HS-27A (cell line): ENCODE measurements at places on chromosomes 4 and X.

DNA sequence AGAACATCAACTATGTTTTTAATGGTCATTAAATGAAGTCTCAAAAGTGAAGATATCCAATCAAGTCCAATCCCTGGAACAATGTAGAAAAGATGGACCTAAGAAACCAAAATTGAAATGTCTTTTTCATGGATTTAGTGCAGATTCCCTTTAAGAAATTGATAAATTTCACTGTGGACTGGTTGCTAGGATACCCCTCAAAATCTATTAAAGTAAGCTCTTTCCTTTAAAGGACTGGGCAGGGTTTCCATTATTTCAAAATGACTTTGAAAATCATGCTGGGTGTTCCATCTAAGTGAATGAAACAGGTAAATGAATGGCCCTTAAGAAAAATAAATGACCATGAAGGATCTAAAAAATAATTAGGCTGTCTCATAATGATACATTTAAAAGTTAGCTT lies 28.6 kb downstream of the PLRG1 start:
- DNase-seq = no peak

DNA sequence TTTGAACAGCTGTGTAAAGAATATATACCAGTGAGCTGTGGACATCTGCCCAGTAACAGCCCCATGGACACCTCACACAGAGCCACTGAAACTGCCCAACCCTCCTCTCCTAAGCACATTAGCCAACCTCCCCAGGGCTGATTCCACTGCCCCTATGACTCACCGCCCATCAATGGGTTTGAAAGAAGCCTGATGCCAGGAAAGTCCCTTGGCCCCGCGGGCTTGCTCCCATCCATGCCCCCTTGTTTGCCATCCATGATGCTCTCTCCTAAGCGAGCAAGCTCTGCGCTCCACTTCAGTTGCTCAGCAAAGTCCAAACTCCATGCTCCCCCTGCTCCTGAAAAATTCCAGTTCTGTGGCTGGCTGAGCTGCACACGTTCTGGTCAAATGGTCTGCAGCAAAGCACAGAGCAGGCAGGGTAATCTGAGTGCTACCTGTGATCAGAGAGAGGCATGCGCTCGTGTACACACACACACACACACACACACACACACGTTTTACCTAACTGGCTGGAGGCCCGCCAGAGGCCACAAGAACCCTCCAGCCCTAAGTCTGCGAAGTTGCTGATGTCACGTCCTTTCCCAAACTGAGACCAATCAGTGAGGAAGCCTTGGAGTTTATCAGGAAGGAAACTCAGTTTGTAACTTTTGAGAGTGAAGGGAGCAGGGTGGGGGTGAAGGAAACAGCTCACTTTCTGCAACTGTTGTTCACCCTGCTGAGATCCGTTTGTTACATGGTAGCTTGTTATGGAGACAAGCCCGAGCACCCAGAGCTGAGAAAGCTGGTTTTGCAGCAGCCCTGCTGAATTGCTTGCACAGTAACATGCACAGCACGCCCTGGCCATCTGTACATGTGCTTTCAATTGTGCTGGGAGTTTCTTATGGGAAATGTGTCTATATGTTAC lies at the start of gene ASB9:
ASB9 (minus strand) TSS at position 466 of the 904 bp plus-strand sequence; CDS start at position 257, 209 bp downstream.
- no peak for DNase-seq

DNA sequence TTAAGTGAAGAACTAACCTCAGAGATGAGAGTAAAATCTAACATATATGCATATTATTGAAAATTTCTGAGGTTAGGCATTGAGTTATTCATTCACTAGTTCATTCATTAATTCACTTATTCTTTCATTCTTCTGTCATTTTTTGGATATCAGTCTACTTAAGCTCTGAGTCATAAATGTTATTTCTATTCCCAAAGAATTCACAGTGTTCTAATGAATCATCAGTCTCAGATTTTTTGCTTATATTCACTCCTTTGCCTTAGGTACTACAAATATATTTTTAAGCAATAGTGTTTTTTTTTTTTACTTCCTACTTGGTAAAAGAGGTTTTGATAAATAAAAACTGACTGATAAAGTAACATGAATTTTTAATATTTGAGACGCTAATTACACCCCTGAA lies 95.2 kb upstream of the DKK2 start:
- DNase-seq = no peak

DNA sequence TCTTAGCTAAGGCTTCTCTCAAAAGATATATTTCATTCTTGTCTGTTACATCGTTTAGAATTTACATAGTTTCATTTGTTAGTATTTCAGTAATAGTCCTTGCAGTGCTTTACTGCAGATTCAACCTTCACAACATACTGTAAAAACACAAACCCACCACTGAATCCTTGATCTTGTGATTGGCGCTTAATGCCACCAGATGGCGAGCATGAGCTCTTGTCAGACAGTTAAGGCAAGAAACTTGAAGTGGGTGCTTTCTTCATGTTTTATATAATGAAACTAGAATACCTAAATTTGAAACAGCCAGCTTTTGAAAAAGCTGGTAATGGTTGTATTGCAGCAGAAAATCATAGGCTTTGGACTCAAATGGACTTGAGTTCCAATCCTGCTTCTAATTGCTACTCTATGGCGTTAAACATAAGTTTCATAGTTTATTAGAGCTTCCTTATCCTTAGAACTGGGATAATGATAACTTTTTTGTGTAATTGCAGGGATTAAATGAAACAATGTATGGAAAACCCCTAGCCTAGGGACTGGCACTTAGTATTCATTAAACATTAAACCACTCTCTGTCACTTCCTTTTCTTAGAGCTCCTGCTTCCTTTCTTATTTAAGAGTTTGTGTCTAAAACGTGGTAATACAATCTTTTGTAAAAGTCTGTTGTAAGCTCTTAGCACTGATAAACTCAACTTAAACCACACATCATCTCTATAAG lies 95.1 kb downstream of the USP9X start:
- DNase-seq = no peak

DNA sequence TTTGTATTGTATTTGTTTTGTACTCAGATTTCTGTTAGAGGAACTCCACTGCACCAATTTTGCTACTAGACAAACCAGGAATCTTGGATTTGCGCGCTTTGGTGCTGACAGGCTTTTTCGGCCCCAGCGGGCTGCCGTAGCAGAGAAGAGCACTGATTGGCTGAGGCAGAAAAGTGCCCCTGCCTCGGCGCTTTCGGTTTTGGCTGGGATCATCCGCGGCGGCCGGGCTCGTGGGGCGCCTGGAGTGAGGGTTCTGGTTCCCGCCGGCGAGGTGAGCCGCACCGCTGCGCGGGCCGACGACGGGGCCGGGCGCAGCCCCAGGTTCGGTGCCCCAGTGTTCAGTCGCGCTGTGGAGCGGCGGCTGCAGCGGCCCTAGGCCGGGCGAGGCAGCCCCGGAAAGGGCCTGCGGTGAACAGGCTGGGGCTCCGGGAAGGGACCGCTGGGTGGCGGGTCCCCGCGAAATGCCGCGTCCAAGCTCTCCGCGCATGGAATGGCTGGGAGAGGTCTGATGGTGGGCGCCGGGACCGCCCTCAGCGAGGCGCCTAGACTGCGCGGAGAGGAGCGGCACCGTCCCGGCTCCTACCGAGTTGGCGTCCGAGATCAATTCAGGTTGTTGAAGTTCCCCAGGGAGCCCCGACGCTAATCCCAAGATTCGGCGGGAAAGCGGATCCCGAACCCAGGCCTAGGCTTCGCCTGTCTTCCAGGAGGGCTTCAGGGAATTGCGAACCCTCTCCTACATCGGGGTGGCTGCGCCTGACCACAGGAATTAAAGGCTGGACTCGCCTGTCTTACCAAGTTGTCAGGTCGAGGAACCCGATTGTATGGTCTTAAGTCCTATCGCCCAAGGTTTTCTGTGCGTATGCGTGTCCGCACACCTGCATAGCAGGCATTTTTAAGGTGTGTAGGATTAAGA lies at the start of gene LSM6:
LSM6 (plus strand) TSS at position 178 of the 913 bp plus-strand sequence. CDS start 7,204 bp downstream, outside the sequence.
- peak; percentile 64 for DNase-seq

DNA sequence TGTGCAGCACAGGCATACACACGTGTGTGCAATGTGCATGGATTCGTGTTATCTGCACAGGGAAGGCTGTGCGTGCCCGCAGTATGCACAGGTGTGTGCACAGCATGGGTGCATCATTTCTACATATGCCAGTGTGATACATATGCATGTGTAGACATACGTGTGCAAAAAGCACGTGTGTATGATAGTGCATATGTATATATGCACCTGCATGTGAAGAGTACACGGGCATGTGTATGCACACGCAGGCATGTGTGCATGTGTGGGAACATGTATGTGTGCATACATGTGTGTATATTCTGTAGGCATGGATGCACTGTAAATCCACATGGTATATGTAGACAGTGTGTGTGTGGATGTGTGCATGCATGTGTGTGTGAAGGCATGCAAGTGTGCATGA lies 3.9 kb upstream of the ADRA2C start:
- DNase-seq = no peak

DNA sequence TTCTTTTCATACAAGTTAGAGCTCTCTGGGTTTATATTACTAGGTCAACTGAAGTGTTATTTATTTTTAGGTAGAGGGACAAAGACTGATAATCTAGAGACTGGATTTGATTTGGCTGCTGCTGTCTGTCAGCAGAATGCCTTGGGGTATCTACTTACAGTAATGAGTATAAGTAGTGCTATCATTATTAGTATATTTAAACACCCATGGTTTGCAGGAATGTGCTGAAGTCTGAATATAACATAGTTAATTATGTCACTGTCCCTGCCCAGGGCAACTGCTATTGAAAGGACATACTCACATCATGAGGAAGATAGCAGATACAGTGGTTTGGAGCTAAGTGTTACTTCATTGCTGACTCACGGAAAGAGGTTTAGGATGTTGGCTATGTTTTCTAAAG lies 76.2 kb downstream of the PRRG1 start:
- DNase-seq = no peak

GRCh38 chr4:89039730-89040338 lies 17.2 kb downstream of the FAM13A start:
- DNase-seq = no peak

DNA sequence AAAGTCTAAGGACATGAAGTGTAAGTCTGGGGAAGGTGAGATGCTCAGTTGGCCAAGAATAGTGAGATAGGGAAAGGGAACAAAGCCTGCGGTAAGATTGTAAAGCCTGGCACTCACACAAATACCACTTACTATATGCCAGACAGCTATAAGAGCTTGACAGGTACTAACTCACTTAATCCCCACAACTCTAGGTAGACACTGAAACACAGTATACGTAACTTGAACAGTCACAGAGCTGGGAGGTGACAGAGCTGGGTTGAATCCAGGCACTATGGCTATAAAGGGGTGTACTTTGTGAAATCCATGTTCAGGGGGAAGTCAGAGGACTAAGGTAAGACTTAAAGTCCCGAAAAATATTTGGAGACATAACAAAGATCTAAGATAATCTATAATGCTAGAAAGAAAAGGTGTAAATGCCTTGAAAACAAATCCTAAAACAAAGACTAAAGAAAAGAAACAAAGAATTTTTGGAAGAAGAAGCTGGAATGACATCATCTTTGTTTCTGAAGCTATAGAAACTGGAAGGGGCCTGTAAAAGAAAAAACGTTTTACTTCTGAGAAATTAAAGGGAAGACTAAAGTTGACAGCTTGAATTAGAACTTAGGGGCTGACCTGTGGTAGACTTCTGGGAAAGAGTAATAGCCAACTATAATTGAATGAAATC lies 172.5 kb downstream of the PPP3CA start:
- no peak for DNase-seq

DNA sequence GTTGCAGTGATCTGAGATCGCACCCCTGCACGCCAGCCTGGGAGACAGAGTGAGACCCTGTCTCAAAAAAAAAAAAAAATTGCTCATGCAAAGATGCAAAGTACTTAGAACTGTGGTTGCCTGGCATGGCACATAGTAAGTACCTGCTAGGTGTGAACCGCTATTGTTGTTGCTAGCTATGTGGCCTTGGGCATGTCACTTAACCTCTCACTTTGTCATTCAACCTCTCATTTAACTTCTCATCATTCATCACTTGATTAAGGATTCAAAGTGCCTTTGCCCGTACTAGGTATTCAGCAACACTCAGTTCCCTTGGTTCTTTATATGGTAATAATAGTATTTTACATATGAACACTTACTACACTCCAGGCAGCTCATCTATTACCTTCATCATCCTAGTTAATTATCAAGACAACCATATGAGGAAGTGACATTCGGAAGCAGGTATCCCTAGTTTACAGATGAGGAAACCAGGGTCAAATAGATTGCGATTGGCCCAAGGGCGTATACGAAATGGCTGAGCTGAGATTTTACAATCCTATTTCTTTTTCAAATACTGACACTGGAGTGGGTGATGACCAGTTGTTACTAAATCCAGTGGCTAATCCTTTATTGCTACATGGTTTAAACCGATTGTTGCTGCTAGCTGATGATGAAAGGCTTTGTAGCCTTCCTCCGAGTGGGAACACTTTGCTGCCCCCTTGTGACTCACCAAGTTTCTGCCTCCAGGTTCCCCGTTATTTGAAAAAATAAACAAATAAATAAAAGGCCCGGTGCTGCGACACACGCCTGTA lies 28.8 kb upstream of the SOWAHD start:
- DNase-seq = no peak

- no peak for DNase-seq
These were observed 169.9 kb downstream of the DCK start for GRCh38 chr4:71163317-71163716.

- DNase-seq = no peak
These were observed 11.4 kb downstream of the NR3C2 start for GRCh38 chr4:148430854-148431253.

DNA sequence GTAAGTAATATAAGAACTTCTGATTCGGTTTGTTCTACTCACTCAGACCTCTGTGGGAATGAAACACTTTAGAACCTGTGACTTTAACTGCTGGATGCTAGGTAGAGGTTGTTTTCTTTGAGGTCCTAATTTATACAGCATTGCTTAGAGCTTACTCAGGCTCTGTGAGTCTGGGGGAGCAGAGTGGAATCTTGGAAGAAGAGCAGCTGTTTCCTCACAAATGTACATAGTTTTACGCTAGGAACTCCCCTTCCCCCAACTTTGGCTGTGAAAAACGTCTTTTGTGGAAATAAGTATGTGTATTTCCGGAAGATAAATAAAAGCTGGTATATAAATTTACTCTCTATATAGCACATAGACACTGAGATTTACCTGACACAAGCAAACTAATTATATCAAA lies 141.4 kb downstream of the NAA11 start:
- no peak for DNase-seq

DNA sequence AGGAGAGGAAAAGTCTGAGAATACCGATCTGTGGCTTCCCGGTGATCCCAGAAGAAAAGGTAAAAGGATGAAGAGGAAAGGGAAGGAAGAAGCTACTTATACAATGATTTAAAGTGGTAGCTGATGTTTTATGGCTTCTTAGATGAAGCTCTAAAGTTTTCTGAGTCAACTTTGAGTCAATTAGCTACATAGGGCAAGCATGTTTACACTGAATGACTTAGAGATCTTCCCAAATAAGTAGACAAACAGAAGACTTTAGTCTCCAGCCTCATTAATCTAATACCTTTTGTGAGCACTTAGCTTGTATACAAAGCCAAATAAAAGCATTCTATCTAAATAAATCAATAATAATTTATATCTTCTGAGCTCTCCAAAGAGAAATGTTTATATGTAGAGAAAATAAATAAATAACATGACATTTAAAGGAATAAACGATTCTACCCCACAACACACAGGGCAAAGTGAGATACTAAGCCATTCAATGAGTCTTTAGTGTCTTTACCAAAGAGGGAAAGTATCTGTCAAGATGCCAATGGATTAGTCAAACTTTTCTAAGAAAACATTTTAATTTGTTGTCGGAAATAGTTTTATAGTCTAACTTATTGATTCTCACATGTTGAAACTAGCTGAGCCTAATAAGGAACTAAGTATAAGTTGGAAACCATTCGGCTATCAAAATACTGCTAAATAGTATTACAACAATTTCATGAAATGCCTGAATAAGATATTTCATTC lies 46.0 kb upstream of the TMEM184C start:
- no peak for DNase-seq
